Liver (tissue), 10 donors: ENCODE measurements at places on chromosomes 4 and X. TPM values are rescaled to one million over a fixed set of nuclear protein-coding genes. Genes with fewer than 3 reads are reported as not detected.

DNA sequence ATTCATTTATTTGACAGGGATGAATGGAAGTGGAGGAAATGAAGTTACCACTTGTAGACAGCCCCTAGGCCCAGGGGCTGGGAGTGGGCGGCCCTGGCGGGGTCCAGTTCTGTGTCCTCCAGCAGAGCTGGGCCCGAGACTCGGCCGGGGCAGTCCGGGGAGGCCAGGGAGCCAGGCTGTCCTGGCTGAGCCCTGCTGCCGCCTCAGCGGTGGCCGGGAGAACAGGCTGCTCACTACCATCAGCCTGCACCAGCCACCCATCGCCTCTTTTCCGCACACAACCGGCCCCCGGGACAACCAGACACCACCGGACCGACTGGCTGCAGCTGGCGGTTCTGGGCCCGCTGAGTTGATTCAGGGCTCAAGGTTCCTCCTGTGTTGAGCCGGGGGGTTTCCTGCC, 25.6 kb downstream of the CLDN34 start:
- no peak for DNase-seq

DNA sequence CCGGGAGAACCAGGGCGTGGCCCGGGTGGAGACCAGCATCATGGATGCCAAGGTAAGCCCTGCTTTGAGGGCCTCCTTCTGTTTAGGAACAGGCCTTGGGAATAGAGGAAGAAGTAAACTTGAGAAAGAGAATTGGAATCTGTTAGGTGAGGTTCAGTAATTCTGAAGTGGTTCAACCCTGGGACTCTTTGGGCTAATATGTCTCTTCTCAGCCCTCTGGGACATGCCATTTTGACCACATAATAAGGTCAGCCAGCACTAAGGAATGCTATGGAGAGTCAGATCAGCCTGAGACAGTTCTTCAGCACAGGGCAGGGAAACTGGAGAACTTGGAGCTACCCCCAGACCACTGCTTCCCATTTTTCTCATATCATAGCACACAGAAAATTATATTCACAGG, 63.3 kb upstream of the PRPS1 start:
- no peak for DNase-seq

GRCh38 chr4:38958453-38959190, 73.6 kb downstream of the TMEM156 start:
- no peak for DNase-seq

DNA sequence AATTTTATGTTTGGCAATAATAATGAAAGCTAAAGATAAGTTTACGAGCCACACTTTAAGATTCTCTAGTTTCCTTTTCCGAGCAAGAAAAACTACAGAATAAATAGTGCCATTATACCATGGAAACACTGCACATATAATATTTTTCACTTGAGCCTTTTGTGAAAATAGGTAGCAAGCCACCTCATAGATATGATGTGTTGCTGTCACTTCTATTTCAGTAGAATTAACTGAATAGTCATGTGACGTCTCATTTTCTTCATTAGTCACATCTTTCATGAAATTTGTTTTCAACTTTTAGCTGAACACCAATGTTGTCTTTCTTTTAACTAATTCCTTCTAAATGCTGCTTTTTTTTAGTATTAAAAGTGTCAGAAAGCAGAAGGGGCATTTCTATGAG, 574.3 kb downstream of the INPP4B start:
- no peak for DNase-seq

Gene GAGE12J
- total RNA-seq: not detected

DNA sequence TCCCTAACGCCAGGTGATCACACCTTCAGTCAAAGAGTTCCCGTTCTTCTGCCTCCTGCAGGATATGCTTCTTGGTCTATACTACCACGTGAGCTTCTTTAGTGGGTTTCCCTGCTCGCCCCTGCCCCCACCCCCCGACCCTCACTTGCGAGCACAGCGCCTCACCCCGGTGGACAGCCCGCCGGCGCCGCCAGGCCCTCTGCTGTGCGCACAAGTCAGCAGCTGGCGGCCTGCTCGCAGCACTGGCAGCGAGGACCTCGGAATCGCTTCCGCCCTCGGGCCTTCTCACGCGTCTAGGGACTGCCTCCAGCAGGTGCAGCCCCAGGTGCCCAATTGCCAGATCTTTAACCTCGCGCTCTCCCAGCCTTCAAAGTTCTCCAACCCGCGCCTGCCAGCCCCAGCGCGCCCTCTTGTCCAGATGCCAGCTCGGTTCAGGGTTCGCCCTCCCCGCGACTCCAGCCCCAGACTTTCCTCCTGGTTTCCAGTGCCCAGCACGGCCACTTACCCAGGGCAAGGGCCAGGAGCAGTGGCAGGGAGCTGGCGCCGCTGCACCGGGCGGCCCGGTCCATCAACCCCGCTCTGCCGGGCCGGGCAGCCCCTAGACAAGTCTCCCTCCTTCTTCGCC, 454 bp downstream of the BTC start:
- no peak for DNase-seq

Gene ZNF157
- total RNA-seq: 0.05 TPM

GRCh38 chr4:172786039-172786792, 382.4 kb upstream of the GALNT7 start:
- no peak for DNase-seq

Gene GPR173
- total RNA-seq: 0.61 TPM

- DNase-seq: no peak
Measured at GRCh38 chr4:122928930-122929329, 6.5 kb upstream of the NUDT6 start.

DNA sequence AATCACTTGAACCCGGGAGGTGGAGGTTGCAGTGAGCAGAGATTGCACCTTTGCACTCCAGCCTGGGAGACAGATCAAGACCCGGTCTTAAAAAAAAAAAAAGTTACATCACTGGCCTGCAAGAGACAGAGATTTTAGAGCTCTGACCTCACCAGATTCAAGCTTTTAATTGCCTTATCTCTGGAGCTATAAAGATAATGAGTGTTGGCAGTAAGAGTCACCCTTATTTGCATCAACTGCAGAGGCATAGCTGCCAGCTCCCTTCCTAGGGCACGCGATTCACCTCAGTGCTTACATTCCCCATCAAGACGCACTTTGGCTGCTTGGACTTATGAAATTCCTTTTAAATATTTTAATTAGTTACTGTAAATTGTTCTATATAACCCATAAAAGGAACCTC, 12.5 kb upstream of the SPATA4 start:
- DNase-seq: no peak

Gene REPS2
- 5.0 TPM for total RNA-seq

GRCh38 chr4:40421839-40422708, 86.9 kb downstream of the CHRNA9 start:
- DNase-seq: no peak

Gene PITX2
- total RNA-seq: not detected

Gene NOA1
- total RNA-seq: 9.2 TPM

Gene TRPC5OS
- total RNA-seq: not detected

DNA sequence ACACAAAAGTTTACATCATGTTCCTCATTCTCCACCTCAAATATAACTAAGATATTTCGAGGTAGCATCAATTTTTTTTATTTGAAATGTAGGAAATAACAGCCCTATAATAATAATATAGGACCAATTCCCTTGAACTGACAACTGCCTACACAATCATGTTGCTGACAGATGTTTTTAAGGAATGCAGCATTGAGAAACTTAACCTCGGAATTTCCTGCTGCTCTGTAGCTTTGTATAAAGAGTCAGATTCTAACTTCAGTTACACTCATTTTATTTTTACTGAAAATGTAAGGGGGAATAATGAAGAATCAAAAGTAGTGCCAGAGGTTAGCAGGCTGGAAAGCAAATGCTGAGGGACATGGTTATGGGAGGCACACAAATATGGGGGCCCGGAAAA, 235.8 kb downstream of the RBMX2 start:
- no peak for DNase-seq

DNA sequence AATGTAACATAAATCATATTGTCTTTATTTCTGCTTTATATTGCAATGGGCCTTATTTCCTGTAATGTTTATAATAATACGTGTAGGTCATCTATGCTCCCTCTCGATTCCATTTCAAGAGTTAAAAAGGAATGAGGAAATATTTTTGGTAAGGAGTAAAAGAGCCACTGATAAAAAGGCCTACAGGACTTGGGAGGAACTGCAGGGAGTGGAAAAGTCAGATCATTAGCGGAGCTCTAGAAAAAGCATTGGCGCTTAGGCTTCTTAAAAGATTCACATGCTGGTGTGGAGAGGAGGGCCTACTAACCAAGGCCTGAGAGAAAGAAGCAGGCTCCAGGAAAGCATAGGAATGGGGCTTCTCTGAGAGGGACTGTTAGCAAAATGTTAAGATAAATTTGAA, 82.9 kb upstream of the PNPLA4 start:
- DNase-seq: no peak

DNA sequence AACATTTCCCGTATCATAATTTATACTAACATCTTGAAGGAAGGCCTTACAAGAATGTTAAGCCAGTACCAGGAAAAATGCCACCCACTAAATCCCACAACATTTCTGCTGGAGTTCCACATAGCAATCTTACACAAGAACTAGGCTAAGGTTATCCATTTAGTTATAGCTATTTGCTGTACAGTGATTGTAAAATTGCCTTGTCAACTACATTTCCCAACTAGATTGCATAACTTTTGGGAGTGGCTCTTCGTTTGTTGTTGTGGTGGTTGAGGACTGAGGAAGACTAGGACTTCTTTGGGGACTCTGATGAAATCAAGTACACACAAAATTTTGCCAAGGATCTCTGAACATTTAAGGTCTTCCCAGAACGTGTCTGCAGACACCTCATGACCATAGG, 8.0 kb downstream of the IBSP start:
- DNase-seq: no peak

DNA sequence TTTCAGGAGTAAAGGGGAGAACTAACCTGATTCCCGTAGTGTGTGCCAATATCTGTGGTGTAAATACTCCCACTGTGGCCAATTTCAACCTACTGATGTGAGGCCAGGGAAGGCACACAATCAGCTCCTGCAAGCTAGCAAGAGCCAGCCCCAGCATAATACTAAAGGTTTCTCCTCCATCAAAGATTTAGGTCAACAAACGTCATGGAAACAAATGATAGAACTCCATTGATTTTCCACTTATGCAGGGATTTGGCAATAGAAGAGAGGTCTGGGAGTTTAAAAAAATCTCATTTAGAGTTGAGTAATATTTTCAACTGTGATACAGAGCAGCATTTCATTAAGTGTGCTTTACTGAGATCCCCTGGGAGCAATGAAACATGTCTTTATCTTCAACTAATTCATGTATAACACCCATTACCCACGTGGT, 15.8 kb upstream of the VEGFD start:
- no peak for DNase-seq

GRCh38 chrX:34279866-34280560, 147.9 kb upstream of the FAM47A start:
- no peak for DNase-seq

Gene RHOXF2
- not detected for total RNA-seq

Gene GLRB
- 0.92 TPM for total RNA-seq

Gene SPANXC
- not detected for total RNA-seq

DNA sequence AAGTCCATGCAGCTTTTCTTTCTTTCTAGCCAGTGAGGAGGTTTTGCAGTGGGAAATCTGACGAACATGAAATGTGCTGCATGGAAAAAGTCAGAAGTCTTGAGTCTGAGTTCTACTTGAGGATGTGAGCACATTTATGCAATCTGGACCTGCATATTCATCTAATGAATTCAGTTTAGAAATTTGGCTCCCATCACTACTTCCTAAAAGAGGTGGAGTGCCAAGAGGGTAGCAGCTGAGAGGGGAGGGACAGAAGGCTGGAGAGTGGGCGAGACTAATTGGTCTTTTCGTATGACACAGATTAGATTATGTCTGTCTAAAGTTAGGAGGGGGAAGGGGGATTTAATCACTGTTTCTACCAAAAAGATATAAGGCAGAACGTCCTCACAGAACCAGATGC, 535.9 kb downstream of the IQCM start:
- no peak for DNase-seq

GRCh38 chrX:38382663-38383062, 30.3 kb downstream of the OTC start:
- no peak for DNase-seq

Gene ZAR1
- total RNA-seq: 0.28 TPM

DNA sequence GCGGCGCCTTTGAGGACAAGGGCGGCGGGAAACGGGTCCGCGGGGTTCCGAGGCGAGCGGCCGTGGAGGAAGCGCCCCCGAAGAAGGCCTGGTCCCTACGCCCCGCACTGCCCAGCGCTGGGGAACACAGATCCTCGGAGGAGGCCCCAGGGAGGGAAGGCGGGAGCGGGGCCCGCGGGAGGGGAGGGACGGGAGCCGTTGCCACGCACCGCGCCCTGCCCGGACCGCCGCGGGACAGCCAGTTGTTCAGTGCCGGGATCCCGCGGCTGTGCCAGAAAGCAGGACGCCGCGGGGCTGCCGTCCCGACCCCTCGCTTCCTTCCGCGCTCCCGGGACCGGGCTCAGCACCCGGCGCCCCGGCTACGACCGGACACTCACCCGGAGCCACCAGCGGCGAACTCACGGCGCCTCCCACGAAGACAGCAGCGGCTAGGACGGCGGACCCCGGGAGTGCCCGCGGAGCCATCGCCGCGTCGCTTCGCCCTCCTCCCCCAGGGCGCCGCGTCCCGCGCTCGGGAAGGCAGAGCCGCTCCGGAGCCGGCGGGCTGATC, 278 bp downstream of the RELL1 start:
- DNase-seq: no peak

Gene TMEM271
- not detected for total RNA-seq

Gene IBSP
- not detected for total RNA-seq

Gene CT47B1
- total RNA-seq: not detected

DNA sequence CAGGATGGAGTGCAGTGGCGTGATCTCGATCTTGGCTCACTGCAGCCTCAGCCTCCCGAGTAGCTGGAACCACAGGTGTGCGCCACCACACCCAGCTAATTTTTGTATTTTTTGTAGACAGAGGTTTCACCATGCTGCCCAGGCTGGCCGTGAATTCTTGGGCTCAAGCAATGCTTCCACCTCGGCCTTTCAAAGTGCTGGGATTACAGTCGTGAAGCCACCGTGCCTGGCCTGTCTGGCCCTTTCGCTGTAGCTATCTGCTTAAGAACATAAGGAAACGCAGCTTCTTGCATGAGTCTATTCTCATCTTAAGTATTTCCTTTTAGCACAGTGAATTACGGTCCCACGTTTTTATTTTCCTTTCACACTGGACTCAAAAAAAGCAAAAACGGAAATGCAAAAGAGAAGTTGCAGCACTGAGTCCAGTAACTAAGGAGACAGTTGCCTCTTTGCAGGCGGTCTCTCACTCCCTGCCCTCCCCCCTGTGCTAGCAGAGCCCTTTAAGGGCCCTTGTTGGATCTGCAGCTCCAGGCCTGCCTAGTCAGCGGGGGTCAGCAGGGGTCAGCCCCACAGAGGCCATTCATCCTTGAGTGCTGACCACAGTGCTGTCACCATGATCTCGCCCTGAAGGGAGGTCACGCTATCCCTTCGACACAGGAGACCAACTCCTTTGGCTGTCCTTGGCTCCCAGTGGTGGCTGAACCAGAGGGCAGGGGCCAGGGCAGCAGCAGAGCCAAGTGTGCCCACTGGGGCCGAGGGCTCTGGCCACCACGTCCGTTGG, 21.8 kb upstream of the TBC1D14 start:
- DNase-seq: no peak
